Stimulated activated CD4-positive, alpha-beta T cell treated with anti-CD3 and anti-CD28 coated beads, Interleukin-15, amount 100 ng/mL, for 48 hours (primary cell): ENCODE measurements at places on chromosomes 3 and 15.

- DNase-seq = no peak
These were observed 36.4 kb downstream of the CFAP100 start for GRCh38 chr3:126431103-126431534.

DNA sequence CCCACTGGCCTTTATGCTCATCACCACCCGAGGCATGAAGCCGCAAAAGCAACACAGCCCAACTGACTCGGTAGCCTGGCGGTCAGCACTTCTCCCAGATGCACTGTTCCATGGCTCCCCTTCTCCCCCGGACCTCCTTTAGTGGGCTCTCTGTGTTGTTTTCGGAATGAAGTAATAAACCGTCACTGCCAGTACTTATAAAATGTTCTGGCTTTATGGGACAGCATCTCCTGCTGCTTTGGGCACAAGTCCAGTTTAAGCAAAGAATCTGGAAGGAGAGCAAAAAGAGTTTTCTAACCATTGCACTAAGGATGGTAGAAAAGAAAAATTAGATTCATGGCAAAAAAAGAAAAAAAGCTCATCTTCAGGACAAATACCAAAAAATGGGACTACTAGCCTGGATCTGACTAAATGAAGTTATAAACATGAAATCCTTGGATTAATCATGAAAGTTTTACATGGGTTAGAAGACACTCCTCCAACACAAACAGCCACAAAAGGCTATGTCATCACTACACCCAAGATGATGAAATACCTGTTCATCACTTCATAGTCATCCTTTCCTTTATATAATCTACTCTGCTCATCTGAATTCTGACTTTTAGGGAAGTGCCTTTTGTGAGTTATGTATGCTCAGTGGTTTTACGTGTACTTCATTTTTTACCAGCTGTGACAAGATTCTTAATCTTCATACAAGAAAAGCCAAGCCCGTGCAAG, 89.5 kb upstream of the UBE2E2 start:
- DNase-seq = no peak

GRCh38 chr3:173886-174285, 22.7 kb upstream of the CHL1 start:
- DNase-seq = no peak

- DNase-seq = no peak
These were observed 118.9 kb downstream of the OXNAD1 start for GRCh38 chr3:16383864-16384263.

- no peak for DNase-seq
These were observed 595.4 kb downstream of the CADM2 start for GRCh38 chr3:85554153-85554552.

- DNase-seq = no peak
These were observed 1026.8 kb upstream of the NR2F2 start for GRCh38 chr15:95303713-95304112.
